CD4-positive, alpha-beta T cell treated with Interleukin-10 for 1 hour (primary cell): ENCODE measurements at places on chromosomes 4 and X.
A peak's percentile ranks its signal among the peaks of the same experiment; 100 is the strongest.

GRCh38 chr4:112214390-112215264 lies 17.0 kb upstream of the AP1AR start:
- peak; percentile 47 for DNase-seq

DNA sequence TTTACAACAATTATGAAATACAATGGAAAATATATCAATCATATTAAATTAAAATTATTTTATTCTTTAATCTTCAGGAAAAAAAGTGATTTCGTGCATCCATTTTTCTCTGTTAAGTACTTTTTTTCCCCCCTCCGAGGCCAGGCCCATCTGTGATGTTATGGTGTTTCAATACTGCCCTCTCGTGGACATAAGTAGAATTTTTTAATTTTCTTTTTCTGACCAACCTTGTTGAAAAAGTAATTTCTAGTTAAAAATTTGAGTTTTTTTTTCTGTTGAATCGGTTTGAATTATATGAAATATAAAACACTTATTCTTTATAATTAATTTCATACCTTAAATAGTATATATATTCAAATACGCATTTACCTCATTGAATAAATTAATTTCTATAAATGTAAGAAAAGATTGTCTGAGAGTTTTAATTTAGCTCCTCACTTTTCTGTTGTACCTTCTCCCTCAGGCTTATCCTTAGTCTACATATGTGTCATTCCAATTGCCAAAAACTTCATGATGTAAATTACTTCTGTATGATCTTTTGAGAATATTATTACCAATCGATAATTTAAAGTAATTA lies 175.8 kb upstream of the TECRL start:
- peak; percentile 9 for DNase-seq

- DNase-seq = no peak
Observed at GRCh38 chrX:110472265-110472664, 113.6 kb downstream of the RTL9 start.

- DNase-seq = no peak
Observed at GRCh38 chrX:129496625-129497024, 26.7 kb downstream of the SMARCA1 start.

- no peak for DNase-seq
Observed at GRCh38 chrX:28880136-28880535, 292.9 kb downstream of the IL1RAPL1 start.

DNA sequence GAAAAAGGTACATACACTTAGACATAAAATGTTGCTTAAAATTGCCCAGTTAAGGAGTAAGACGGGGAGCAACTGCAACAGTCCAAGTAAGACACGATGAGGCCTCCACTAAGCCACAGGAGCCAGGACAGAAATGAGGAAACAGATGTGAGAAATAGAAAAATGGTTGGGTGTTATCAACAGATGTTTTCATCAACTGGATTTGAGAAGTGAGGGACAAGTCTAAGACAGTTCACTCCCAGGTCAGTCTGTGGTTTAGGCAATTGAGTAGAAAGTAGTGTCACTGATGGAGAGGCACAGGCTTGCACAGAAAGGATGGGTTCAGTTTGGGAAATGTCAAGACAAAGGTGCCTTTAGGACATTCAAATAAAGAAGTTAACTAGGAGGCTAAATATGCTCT lies 23.5 kb upstream of the PHF8 start:
- no peak for DNase-seq

DNA sequence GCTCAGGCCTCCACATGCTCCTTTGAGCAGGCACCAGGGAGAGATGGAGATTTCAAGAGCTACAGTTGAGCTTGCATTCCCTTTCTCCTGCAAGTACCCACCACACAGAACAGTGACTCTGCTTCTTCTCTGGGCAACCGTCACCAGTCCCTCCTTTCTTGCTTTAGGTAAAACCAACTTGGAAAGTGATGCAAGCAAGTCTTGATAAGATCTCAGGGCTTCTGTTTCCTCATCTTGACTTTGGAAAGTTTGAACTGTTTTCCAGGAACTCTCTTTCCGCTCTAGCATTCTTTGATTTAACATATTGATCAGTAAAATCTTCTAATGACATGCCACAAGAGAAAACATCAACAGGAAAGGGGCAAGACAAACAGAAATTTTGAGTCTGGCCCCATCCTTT lies 73.7 kb downstream of the USP46 start:
- DNase-seq = no peak

GRCh38 chr4:158644356-158644755 lies 27.3 kb downstream of the C4orf46 start:
- no peak for DNase-seq

GRCh38 chrX:13487731-13488505 lies 81.5 kb upstream of the EGFL6 start:
- DNase-seq = peak; percentile 68

DNA sequence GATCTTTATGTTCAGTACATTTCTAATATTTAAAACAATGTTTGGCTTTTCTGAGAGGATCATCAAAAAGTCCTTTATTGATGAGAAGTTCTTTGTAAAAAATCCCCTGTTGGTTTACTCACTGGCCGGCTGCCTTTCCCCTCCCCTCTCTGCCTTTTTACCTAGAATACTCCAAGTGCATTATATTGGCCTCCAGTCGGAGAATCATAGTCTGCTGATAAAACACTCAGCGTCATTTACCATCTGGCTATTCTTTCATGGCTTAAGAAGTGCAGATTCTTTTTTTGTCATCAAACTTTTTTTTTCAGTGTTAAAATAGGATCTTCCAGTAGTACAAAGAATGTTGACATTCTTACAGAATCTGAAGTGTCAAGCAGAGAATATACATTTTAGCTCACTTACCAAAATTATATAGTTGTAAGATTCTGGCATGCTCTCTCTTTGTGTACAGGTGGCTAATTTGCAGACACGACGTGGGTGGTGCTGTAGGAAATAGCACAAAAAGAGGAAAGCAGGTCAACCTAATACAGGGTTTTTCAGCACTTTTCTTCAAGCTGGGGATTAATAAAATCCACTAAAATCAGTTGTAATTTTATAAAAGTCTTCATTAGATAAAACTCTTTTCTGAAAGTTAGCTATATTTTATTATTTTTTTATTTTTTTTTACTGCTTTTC lies 731.8 kb downstream of the KCTD8 start:
- DNase-seq = no peak

DNA sequence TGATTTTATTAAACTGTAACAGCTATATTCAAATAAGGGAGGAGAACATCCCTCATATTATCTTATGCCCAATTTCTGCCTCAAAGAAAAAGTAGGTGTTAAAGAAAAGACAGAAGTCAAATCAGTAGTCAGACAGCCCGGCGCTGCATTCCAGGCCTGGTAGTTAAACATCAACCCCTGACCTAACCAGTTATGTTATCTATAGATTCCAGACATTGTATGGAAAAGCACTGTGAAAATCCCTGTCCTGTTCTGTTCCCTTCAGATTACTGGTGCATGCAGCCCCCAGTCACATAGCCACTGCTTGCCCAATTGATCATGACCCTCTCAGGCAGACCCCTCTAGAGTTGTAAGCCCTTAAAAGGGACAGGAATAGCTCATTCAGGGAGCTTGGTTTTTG lies 269.9 kb upstream of the GALNT7 start:
- no peak for DNase-seq

DNA sequence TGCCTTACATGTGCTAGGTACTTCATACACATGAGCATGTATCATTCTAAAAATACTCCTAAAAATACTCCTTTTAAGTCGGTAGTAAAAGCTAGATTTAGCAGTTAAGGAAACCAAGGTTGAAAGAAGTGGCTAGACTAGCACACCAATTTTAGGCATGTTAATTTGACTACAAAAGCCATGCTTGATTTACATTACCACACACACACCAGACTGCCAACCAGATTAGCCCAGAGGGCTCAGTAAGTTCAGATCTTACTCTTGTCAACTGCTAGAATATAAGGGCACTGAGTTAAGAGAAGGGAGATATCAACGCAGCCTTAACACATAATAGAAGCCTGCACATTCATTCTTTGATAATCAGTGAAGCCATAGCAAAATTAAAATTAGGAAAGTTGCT lies 117.9 kb downstream of the MID1IP1 start:
- no peak for DNase-seq

DNA sequence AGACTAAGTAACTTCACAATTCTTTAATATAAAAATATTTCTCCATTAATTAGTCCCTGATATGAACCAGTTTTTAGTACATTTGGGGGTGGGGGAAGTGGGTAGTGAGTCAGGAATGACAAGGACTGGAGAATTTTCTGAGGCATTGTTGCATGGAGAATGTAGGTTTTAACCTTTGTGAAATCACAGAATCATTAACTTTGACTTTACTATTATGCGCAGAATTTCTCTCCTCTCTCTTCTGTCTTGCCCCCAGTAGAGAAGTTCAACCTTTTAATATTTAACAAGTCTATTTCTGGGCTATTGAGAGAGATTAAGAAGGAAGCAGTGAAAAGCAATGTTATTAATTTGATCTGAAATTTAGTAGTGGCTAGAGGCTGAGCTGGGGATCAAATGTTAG lies 597.0 kb downstream of the PCDH18 start:
- no peak for DNase-seq

- no peak for DNase-seq
Observed at GRCh38 chrX:32893751-32894150, 317.6 kb downstream of the DMD start.

- DNase-seq = no peak
Observed at GRCh38 chr4:182240161-182241130, 2.8 kb upstream of the TENM3 start.

DNA sequence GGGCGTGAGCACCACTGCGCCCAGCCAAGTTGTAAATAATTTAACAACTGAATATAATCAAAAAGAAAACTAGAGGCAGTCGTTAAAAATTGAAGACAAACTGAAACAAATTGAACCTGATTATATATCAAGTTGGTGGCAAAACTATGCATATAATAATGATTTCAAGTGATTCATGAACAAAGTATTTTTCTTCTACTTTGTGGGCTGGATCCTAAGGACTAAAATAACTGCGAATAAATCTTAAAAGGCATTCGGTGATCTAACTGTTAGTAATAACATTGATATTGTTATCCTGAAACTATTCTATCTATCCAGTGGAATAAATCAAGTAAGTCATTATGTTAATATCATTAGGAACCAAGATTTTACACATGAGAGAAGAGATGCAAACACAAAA lies 21.2 kb upstream of the USP9X start:
- no peak for DNase-seq

DNA sequence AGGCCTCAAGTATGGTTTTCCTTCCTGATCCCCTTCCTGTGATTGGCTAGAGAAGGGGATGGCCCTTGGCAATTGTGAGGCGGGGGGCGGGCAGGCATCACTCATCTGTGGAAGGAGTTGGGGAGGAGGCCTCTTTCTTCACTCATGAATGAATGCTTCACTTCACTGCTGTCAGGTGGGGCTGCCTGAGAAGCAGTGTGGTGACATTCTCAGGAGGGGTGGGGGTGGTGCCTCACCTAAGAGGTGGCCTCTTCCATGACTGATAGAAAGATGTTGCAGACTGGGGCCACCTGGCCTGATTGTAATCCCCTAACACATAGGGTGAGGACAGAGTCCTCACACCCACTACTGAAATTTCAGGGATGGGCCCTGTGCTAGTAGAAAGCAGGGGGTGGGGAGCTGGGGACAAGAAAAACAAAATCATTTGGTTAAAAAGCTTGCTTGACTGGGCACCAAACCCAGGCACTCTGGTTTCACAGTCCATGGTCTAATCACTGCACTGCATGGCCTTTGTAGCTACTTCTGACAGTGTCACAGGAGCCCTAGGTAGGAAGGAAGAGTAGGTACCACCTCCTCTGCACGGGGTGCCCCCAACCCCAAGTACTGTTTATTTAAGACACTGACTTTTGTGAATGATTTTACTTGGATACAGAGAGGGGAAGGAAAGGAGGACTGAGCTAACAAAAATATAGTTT lies 5.6 kb upstream of the HOPX start:
- DNase-seq = no peak

DNA sequence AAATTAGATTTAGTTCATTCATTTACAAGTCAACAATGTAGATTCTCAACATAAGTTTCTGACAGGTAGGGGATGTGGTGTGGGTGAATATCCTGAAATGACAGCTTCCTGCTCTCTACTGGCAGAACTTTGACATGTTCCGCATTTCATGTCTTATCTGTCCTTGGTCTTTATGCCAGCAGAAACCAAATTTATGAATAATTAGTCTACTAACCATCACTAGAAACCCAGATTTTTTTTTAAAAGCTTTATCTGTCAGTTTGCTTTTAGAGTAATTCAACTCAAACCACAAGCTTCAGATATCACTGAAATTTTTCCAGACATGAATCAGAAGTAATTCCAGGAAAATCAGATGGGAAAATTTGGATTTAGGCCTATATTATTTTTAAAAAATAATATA lies 17.9 kb downstream of the COQ2 start:
- DNase-seq = peak; percentile 31

DNA sequence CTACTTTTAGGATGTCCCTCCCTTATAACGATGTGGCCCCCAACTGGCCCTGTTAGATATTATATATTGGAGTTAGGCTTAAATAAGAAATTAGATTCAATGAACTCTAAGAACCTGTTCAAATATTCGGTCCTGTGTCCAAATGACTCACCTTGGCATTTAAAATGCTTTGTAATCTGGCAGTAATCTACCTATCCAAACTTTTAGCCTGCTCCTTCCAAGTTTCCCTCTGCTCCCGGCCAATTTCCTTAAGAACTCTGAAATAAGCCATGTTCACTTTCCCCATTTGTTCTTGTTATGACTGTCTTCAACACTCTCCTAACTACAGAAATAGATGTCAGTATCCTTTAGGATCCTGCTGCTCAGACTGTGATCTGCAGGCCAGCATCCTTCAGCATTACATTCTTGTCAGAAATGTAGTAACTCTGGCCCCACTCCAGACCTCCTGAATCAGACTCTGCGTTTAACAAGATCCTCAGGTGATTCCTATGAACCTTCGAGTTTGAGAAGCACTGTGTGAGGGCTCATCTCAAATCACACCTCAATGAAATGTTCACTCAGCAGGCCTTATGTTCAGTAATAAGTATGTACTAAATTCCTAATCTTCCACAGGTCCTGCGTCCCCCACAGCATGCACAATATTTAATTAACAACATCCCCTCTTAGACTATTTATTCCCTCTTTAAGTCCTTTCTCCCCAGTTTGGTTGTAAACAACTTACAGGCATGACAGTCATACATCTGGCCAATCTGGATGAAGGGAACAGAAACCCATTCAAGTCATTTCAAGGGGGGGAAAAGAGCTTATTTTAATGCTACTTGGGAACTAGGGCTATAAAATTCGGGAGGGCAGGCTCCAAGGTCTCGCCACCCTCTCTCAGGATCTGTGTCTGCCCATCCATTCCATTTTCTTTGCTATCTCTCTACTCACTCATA lies 3.0 kb downstream of the ATP8A1 start:
- no peak for DNase-seq

GRCh38 chr4:42331914-42332368 lies 65.3 kb upstream of the SHISA3 start:
- DNase-seq = no peak
